ENCODE measurements at places on chromosomes 5 and 9. TPM values are rescaled to one million over a fixed set of nuclear protein-coding genes. Genes with fewer than 3 reads are reported as not detected.

EXD3 gene
- total RNA-seq, result 14.9 TPM

EGFLAM gene
- total RNA-seq, result 132 TPM

DTWD2 gene
- total RNA-seq, result 5.7 TPM

DDX4 gene
- not detected for total RNA-seq

ANKHD1 gene
- total RNA-seq, result 90.5 TPM

HARS2 gene
- 15.9 TPM for total RNA-seq

GOLM1 gene
- total RNA-seq, result 15.4 TPM

GRHPR gene
- total RNA-seq, result 80.5 TPM

PAIP1 gene
- total RNA-seq, result 89.0 TPM

EPB41L4A gene
- total RNA-seq, result 30.2 TPM

SH2D3C gene
- total RNA-seq, result 28.1 TPM

GRCh38 chr9:107805201-107805600 lies 315.6 kb upstream of the KLF4 start:
- DNase-seq, result no peak

- no peak for DNase-seq
Measured at GRCh38 chr5:107672211-107673038, 1.7 kb upstream of the EFNA5 start.

- no peak for DNase-seq
Measured at GRCh38 chr5:138349852-138350562, 2.5 kb upstream of the KDM3B start.

DNA sequence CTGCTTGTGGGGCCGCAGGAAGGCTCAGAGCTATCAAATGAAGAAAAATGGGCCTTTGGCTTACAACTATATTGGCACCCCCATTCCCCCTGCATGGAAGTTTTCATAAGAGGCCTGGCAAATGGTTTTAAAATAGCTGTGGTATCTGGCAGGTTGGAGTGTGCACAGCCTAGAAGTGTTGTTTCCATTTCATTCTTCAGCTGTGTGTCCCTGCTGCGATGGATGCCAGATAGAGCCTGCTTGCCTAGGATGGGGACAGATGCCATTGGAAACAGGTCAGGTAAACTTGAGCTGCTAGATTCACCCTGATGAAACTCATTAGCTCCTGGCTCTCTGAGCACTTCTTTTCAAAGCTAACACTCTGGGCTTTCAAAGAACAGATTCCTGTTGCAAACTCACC lies 183.3 kb downstream of the IRX1 start:
- no peak for DNase-seq

DNA sequence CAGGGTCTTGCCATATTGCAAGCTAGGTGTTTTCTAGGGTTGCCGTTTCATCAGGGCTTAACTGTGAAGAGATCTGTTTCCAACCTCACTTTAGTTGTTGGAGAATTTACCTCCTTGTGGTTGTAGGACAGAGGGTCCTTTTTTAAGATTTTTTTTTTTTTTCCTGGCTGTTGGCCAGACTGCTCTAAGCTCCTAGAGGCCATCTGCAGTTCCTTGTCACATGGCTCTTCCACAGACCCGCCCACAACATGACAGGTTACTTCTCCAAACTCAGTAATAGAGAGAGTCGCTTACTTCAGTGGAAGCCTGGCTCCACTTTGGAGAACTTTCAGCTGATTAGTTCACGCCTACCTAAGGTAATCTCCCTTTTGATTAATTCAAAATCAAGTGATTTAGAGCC lies 543.7 kb downstream of the DMRTA1 start:
- no peak for DNase-seq

- DNase-seq, result no peak
Measured at GRCh38 chr5:42948961-42949347, 91.2 kb downstream of the ANXA2R start.

- DNase-seq, result no peak
Measured at GRCh38 chr5:140398379-140398811, 3.2 kb upstream of the ANKHD1 start.

GRCh38 chr5:756865-757345 lies 27.6 kb downstream of the ZDHHC11B start:
- DNase-seq, result peak; percentile 94

DNA sequence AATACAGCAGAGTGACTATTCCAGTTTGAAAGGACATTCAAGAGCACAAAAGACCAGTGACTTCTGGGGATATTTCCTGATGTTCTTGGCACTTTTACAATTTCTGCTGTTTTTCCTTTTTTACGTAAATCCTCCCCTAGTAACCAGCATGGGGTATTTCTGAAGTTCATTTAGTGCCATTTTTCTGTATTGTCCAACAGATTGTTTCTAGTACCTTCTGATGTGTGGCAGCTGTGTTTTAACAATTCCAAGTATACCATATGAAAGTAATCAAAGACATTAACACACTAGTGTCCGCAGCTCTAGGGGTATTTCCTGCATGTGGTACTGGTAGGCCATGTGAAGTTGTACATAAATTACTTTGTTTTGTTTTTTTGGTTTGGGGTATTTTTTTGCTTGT lies 53.0 kb upstream of the SMARCA2 start:
- DNase-seq, result no peak

GRCh38 chr5:119345861-119346260 lies 10.0 kb upstream of the TNFAIP8 start:
- no peak for DNase-seq

- no peak for DNase-seq
Measured at GRCh38 chr9:88814577-88814976, 176.7 kb upstream of the S1PR3 start.

- DNase-seq, result no peak
Measured at GRCh38 chr9:16278326-16278999, 592.0 kb downstream of the BNC2 start.

DNA sequence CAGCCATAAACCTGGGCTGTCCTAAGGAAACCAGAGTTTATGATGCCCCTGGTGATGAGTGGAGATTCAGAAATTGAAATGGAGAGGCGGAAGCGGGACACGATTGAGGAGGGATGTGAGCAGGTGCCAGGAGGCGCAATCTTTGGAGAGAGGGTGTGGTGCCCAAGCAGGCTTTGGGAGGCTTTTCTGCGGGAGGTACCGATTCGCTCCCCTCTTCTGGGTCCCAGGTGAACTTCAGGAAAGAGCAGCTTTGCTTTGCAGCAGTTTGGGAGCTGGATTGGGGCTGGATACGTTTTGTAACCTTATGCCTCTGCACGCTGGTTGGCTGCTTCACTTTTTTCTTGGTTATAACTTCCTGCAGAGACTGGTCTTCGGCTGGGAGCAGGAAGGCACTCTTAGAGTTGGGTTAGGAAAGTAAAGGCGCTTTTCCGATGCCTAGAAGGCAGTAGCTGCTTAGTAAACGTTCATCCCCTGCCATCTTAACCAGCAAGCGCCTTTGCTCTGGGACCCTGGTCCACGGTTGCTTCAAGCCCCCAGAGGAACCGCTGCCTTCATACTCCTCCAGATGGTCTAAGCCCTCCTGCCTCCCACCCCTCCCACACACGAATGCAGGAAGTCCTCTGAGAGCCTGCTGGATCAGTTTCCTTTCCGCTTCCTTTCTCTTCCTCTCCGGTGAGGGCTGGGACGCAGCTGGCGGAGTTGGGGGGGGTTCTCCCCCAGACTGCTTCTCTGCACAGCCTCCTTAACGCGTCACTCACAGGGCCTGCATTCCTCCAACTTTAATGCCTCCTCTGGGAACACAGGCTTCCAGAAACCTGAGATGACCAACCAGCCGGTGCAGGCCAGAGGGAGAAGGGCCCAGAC lies 15.2 kb upstream of the NEK6 start:
- DNase-seq, result no peak

DNA sequence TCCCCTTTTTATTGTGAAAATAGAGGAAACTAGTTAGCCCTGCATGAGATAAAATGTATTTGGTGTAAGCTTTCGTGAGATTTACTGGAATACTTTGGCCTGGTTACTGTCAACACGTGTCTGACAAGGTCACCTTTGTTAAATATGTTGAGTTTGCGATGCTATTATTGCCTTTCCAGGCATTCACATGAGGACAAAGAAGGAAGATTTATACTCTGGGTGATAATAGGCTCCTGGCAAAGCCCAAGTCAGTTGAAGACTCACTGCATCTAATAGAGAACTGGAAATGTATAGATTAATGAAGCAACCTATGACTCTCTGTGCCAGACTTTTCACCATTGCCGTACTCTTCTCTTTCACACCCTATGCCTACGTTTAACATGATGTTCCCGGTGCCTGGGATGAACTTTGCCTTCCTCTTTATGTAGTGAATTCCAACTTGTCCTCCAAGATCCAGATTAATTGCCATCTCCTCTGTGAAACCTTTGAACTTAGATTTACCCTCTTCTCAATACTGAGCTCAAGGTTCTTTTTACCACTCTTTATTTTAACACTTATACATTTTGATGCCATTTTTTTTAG lies 33.9 kb downstream of the ITGA2 start:
- no peak for DNase-seq

All from mesenteric fat pad (tissue), 1 donor.